Effector memory CD4-positive, alpha-beta T cell (primary cell): ENCODE measurements at places on chromosomes 3 and 15.

GRCh38 chr3:89353465-89353864, 246.0 kb downstream of the EPHA3 start:
- DNase-seq = no peak

- no peak for DNase-seq
These were observed 15.1 kb upstream of the TOPAZ1 start for GRCh38 chr3:44226573-44226972.

DNA sequence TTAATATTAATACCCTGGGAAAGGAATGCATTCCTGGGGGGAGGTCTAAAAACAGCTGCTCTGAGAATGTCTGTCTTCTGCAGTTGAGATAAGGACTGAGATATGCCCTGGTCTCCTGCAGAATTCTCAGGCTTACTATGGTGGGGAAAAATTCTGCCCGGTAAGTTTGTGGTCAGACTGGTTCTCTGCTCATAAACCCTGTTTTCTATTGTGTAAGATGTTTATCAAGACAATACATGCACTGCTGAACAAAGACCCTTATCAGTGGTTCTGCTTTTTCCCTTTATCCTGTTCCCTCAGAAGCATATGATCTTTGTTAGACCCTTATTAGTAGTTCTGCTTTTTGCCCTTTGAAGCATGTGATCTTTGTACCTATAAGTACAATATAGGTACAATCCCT, 494.6 kb downstream of the CNTN6 start:
- no peak for DNase-seq

- DNase-seq = no peak
These were observed 833 bp downstream of the MAN2A2 start for GRCh38 chr15:90903733-90904536.

- DNase-seq = no peak
These were observed 137.5 kb downstream of the MAGI1 start for GRCh38 chr3:65901226-65901625.

DNA sequence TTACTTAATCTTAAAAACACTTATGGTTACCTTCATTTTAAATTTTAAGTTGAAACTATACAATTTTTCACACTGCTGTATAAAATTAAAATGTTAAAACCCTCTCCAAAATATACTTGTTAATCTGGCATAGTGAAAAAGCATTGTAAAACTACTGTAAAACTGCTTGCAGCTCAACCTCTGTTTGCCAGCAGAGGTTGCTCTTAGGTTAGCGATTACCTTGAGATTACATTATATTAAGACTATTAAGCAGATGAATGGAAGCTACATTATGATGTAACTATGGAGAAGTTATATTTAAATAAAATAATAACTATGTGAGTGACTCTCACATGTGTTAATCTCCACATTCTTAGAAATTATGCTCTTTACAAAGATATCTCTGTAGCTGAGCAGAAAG, 143.6 kb upstream of the SLITRK3 start:
- no peak for DNase-seq

DNA sequence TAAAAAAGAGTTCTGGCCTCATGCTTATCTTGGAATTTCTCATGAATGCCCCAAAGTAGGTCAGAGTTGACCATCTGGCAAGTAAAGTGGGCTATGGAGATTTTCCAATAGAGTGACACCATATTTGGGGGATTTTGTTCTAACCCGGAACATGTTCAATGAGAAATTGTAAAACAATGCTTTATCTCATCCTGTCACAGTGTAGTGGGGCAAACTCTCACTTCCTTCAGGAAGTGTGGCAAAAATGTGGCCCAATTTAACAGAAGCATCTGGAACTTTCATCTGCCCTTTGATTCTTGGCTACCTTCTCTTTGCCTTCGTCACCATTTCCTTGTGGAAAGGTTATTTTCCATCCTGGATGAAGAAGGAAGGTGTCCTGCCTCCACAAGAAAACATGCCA, 70.8 kb downstream of the ADAMTS9 start:
- no peak for DNase-seq

DNA sequence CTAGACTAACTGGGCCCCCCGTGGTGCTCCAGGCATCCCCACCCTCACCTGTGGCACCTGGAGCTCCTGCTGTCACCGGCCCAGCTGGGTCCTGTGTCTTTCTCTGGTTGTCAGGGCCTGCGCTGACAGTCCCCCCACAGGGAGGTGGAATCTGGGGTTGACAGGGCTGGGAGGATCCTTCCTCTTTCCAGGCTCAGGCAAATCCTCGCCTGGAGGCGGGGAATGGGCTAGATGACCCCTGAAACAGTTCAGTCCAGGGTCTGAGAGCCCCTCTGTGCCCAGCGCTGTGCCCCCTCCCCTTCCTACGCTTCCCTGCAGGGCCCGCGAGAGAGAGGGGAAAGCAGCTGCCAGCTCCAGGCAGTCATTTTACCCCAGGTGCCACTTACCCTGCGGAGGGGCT, 50.1 kb upstream of the MCF2L2 start:
- no peak for DNase-seq

DNA sequence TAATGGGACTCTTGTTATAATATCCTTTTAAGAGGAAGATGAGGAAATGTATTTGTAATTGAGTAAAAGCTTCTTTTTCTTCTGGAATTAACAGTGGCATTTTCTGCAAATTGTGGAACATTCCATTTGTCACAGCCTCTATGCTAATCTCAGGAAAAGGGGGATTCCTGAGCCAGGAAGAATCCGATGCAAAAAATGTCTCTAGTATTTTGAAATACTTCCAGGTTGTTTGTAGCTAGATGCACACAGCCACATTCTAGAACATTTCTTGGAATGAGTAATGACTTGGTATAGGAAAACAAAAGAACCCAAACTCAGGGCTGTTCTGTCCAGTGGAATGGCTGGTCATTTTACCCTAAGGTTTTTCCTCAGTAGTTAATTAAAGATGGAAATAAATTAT, 98.5 kb upstream of the SLC2A2 start:
- no peak for DNase-seq

GRCh38 chr3:100072326-100073048, 41.8 kb downstream of the FILIP1L start:
- DNase-seq = no peak

DNA sequence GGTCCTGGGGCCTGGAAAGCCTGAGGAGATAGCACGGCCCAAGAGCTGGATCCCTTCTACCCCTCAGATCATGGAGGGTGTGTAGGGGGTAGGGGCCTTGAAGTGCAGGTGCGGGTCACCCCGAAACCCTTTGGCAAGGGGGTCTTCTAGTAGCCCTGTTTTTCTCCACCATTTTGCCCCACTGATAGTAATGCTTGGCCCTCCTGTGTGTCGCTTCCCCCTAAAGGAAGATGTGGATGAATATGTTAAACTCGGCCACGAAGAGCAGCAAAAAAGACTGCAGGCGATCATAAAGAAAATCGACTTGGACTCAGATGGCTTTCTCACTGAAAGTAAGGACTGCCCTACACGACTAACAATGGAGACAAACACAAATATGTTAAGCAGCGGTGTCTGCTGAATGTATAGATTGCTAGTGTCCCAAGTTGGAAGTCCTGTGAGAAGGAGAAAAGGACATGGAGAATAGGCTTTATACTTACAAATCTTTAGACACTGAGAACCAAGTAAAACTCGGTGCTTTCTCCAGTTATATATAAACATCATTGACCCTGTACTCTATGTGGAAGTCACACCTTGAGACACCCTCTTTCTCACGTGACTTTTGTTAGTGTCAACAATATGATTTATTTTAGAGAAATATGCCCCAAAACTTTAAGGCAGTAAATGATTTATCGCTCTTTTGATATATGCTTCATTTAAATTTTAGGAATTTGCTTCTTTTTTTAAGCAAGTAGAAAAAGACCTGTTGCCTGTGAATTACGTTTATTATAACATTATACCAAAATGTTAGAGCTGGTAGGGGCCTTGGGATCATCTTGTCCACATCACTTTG, 802 bp downstream of the RCN2 start:
- no peak for DNase-seq
